HS-5 (cell line): ENCODE measurements at places on chromosomes 11 and 22.
A peak's percentile ranks its signal among the peaks of the same experiment; 100 is the strongest.

DNA sequence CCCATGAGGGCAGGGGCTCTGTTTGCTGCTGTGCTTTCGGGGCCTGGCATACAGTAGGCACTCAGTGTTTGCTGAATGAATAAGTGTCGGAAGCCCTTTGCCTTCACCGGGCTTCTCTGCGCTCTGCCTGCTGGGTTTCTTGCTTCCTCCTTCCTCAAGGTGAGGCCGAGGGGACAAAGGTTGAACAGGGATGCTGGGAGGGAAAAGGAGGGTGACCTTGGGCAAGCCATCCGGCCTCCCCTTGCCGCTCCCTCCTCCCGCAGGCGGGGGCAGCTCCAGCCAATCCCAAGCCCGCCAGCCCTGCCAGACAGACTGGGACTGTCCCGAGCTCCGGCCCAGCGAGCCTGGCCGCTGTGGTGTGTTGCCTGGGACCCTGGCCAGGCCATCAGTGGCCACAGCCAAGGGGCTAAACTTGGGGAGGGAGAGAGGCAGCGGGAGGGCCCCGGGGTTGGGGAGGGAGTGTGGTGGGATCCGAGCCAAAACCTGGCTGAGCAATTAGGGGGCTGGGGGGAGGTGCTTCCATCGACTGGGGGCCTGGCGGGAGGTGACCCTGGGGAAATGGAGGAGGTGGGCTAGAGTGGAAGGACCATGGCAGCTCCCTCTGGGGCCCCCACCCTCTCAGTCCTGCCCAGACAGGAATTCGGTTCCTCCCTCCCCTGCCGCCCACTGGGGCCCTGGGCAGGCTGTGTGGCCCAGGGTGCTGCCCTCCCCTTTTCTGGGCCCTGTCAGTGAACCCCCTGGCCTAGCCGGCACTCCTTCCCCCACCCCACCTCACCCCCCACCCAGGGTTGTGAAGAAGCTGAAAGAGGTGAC is 3.4 kb upstream of the RCOR2 start:
- no peak for DNase-seq

- DNase-seq, result no peak
Observed at GRCh38 chr22:27107386-27107785, 450.0 kb downstream of the MIAT start.

DNA sequence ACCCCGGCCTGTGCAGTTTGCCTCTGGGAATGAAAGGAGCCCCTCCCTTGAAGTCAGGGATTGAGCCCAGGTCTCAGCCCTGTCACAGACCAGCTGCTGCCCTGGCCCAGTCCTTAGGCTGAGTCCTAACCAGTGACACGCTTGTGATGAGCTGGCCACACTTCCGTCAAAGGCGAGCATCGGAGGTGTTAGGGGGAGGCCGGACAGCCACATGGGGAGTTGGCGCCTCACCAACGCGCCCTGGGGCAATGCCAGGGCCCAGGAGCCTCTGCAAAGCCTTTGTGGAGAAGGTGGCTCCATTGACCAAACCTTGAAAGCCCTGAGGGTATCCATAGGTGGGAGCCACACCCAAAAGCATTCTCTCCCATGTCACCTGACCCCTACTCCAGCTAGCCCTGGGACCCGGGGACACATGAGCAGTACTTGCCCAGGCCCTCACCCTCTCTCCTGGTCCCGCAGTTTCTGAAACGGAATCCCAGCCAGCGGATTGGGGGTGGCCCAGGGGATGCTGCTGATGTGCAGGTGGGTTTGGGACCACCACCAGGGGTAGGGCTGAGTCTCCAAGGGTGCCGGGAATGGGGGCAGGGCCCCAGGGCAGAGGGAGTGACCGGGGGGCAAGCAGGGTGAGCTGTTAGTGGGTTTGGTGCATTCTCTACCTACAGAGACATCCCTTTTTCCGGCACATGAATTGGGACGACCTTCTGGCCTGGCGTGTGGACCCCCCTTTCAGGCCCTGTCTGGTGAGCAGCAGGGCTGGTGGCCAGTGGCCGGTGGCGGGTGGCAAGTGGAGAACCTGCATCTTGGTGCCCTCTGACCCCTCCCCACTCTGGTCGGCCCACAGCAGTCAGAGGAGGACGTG is 3.7 kb downstream of the PTPRCAP start:
- DNase-seq, result no peak

- DNase-seq, result no peak
Observed at GRCh38 chr11:30447058-30447640, 124.2 kb downstream of the ARL14EP start.

DNA sequence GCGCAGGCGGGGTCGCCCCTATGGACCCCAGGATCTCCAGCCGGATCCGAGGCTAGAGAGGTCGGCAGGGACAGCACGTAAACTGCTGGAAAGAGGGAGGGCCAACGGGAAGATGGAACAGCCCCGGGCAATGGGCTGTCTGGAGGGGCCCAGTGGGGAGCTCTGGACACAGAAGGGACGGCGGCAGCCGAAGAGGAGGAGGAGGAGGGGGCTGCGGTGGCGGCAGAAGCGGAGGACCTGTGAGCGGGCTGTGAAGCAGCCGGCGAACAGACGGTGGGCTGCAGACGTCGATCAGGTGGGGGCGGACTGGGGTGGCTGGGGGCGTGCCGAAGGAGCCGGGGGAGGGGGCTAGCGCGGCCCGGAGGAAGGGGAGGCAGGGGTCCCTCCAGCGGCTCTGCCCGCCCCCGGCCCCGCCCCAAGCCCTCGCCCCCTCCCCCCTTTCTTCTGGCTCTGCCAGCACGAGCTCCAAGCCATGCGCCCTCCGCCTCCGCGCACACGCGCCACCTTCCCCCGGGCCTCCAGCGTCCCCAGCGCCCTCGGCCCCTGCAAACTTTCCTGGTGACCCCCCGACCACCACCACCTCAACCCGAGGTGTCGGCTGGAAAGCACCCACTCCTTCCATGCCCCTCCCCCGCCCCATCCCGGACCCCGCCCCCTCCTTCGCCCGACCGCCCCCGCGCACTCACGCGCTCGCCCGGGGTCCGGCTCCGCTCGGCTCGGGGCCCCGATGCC is 432 bp downstream of the TNKS1BP1 start:
- no peak for DNase-seq

GRCh38 chr11:111601636-111601978 is 642 bp upstream of the SIK2 start:
- DNase-seq, result no peak

DNA sequence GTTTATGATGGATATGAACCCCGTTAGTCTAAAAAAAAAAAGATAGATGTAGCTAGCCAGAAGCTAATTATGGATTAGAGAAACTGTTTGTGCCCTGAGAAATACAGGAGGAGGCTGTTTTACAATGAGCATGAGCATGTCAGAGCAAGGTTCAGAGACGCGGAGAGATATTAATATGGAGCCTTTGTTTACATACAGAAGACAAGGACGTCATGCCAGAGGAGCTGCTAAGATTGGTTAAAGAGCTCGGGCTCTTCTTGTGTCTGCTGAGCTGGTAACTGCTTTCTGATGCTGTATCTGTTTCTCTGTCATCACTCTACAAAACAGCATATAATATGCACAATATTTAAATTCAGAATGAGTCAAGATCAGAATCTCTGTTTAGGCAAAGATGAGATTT is 24.9 kb upstream of the CCDC89 start:
- DNase-seq, result no peak

DNA sequence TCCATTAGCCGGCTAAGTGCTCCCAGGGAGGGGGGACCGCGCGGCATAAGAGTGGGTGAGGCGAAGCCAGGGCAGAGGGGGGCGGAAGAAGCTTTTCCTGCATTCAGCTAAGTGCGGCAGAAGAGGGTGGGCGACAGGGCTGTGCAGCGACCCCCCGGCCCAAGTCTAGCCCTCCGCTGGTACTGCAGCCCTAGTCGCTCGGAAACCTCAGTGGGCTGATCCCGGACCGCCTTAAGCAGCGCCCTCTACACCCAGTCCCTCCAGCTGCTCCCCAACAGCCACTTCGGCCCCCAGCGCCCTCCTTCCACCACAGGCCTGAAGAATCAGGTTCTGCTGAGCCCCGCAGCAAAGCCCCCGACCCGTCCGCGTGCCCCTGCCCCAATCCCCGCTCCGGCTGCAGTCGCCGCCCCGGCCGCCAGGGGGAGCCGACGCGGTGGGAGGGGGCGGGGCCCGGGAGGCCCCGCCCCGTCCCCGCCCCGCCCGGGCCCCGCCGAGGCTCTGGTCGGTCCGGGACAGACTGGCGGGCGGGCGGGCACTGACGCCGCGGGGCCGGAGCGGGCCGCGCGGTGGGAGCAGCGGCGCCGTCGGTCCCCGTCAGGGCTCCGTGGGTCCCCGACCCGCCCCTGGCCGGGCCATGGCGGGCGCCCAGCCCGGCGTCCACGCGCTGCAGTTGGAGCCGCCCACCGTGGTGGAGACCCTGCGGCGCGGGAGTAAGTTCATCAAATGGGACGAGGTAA is at the start of gene PLCB3:
TSS of gene PLCB3 (plus strand) at position 515 of the 737 bp plus-strand sequence. CDS start at position 635, 120 bp downstream.
- no peak for DNase-seq

- no peak for DNase-seq
Observed at GRCh38 chr22:39852799-39853198, 40.8 kb downstream of the ENTHD1 start.

GRCh38 chr22:16601437-16602223 is 9.0 kb upstream of the CCT8L2 start:
- no peak for DNase-seq

DNA sequence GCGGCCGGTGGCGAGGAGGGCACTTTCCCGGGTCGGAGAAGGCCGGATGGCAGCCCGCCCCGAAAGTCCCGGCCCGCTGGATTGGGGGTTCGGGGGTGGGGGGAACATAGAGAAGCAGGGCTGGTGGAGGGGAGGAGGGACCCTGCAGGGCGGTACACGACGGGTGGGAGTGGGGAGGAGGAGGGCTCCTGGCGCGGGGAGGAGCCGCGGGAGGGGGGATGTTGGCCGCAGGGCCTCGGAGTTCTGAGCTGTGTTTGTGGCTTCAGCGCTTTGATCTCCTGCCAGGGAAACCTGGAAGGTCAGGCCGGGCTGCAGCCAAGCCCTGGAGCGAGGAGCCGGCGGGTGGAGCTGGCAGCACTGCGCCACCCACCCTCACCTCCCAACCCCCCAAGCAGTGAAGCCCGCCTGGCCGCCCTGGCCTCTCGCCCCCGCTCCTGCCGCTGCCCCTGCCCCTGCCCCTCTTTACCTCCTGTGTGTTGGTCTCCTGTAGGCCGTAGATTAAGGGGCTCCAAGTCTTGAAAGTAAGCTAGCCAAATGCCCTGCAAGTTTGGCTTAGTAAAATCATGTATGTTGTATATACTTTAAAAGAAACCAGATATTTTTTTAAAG is 30.9 kb downstream of the C22orf31 start:
- DNase-seq, result no peak

DNA sequence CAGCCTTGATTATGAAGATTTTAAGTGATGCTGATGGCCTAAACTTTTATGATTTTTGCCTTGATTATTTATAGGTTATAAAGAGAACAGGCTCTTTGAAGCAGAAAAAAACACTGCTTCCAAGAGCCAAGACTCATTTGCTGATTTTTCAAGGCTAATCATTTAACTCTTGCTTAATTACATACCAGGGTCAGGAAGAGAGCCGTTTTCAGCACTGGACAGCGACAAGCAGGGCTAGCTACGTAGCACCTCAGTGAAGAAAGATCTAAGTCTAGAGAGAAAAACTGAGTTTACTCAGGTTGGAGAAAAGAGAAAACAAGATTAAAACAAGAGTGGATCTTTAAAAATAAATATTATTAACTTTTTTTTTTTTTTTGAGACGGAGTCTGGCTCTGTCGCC is 615.4 kb upstream of the B3GAT1 start:
- DNase-seq, result no peak

DNA sequence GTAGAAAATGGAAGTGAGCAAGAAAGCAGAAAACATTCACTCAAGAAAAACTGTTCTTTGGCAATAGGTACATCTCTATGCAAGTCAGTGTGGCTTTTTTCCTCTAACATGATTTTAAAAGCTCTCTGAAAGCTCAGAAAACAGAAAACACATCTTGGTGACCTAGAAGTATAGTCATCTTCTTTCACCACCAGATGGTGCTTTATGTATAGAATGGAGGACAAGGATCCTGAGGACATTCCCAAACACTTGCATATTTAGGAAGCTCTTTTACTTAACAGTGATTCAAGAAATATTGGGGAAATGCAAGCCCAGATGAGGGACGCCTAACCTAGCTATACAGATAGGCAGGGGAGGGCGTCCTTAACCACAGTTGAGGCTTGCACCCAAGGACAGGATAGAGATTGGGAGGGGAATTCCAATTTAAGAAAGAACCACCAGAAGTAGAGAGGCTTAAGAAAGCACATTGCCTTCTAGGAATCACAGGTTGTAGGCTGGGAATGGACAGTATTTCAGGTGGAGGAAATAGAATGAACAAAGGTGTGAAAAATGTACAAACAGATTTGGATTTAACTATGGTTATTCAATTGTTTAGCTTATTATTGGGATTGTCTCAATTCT is 13.8 kb upstream of the CCDC81 start:
- peak; percentile 23 for DNase-seq

GRCh38 chr11:90737444-90738050 is 514.7 kb upstream of the CHORDC1 start:
- DNase-seq, result no peak

GRCh38 chr11:115244296-115244695 is 259.9 kb downstream of the CADM1 start:
- DNase-seq, result no peak

DNA sequence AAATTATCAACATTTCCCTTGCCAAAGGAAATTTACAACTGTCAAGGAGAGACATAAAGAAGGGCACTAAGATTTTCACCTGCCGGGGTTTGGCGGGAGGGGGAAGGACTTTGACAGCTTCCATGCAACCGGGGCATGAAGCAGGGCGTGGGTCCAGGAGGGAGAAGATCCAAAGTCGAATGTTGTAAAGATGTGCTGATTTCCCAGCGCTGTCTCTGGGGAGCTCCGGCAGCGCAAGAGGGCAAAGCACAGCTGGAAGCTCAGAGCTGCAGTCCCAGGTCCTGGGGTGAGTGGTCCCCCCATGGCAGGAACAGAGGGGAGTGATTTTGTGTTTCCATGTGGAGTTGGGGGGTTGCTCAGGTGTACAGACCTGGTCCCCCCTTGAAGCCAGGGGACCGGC is at the start of gene MS4A10:
TSS of gene MS4A10 (plus strand) at position 198 of the 400 bp plus-strand sequence. CDS start 5,003 bp downstream, outside the sequence.
- DNase-seq, result no peak

DNA sequence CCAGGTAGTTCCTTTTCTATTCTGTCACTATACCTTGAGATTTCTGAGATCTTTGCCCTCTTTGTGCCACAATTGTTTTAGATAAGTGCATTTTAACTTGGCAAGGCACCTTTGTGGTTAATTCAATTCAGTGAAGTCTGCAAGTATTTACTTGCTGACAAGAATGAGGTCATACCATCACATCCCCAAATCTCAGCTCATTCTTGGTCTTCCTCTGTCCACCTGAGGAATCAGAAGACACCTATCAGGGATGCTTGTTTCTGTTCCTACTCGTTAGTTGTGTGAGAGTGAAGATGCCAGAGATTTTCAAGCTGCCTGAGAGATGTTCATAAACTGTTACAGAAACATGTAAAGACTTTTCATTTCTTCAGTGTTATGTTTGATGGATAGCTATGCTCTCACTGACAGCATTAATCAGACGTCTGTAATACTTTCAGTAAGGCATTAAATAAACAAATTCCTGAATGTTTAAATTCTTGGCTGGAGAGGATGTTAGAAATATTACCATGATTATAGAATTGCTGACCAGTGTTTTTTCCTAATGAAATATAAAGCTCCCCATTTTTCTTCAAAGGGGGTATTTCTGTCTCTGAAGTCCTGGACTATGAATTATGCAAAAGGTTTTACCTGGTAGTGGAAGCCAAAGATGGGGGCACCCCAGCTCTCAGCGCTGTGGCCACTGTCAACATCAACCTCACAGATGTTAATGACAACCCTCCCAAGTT is 135.0 kb upstream of the MTNR1B start:
- no peak for DNase-seq
